GM12864 (cell line): ENCODE measurements at places on chromosomes 7 and 10.

GRCh38 chr7:134312717-134313116, 4.0 kb downstream of the SLC35B4 start:
- no peak for DNase-seq

DNA sequence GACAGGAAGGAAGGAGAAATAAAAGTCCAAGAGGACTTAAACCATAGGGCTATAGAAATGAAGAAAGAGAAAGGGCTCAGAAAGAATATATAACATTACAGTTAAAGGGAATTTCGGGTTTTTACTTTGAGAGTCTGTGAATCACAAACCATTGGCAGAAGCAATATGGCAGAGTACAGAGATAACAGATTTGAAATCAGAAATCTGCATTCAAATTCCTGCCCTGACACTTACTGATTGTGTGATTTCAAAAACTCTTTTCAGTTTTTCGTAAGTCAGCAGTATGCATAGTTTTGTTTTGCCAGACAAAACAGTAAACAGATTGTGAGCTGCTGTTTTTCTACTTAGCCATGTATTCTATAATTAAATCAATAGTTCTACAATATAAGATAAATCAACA, 8.2 kb downstream of the JMJD1C start:
- no peak for DNase-seq

DNA sequence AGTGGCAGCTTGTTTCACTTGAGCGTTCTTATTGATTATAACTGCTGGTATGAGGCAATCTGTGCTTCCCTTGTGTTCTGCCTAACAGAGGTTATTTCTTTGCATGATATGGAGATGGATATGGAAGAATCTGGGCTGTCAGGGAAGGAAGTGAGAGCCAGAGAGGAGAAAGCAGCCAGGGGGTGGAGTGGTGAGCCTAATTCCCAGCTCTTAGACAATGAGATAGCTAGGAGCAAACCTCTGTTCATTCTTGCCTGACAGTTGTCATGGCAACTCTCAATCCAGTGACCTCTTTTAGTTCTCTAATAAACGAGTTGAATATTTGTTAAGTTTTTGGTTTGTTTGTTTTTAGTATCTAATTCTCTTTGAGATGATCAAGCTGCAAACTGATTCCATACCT, 214.3 kb downstream of the NRG3 start:
- no peak for DNase-seq

- no peak for DNase-seq
Measured at GRCh38 chr10:2754943-2755342, 312.4 kb upstream of the PFKP start.

DNA sequence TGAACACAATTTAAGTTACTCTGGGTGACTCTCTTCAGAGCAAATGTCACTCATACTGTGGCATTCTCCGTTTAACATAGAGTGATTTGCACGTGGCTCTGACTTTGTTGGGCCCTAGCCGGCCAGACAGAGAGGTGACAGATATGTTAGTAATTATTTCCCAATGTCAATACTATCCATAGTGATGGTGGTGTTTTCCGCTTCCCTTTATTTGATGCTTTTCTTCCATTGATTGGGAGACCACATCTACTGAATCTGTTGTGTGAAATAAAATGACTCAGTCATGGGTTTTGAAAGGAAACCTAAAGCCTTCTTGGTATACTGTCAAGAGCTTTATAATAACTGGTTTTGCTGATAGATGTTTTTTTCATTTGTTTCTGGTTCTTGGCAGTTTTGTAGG, 7.4 kb downstream of the AVL9 start:
- no peak for DNase-seq

GRCh38 chr10:112831859-112832258, 118.2 kb upstream of the TCF7L2 start:
- no peak for DNase-seq
